Breast epithelium (tissue), 4 donors: ENCODE measurements at places on chromosomes 3 and 15. TPM values are rescaled to one million over a fixed set of nuclear protein-coding genes. Genes with fewer than 3 reads are reported as not detected.

- DNase-seq, result no peak
These were observed 17.1 kb downstream of the PRR23E start for GRCh38 chr3:127209840-127210653.

DNA sequence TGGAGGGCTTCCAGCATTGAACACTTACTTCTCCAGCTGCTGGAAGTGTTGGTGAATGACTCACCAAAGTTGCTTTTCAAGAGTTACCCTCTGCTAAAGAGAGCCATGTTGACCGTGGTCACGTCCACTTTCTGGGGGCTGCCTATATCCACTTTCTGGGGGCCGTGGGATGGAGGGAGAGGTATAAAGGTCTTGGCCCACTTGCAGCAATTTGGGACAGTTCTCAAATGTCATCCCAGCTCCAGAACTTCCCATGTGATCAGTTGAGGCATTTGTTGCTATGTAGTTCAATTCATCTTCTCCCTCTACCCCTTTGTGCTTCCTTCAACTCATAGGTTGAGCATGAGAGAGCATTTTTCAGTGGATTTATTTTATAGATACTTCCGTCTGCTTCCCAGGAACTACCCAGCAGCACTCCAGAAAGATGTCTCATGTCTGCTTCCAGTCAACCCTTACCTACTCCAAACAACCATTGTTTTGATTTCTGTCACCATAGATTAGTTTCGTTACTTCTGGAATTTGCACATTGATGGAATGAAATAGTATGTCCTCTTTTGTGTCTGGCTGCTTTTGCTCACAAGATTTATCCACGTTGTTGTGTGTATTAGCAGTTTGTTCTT lies 130.6 kb downstream of the TCF12 start:
- DNase-seq, result no peak

DNA sequence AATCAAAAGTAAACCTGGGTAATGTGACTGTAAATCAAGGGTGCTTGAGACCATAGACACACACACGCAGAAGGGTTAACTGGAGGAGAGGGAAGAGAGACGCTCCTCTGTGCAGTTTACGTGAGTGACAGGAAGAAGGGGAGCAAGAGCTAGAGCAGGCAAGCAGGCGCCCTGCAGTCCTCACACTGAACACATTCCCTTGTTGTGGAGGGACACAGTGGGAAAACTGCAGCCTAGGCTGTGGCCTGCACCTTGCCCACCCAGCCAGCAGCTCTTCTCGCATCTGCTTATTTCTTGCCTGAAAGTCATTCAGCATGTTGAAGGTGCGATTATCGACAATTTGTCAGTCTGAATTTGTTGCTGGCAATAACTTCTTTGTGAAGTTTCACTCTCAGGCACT lies 24.2 kb downstream of the SOX2 start:
- no peak for DNase-seq

- DNase-seq, result no peak
These were observed 56.1 kb upstream of the GK5 start for GRCh38 chr3:142281474-142281873.

DNA sequence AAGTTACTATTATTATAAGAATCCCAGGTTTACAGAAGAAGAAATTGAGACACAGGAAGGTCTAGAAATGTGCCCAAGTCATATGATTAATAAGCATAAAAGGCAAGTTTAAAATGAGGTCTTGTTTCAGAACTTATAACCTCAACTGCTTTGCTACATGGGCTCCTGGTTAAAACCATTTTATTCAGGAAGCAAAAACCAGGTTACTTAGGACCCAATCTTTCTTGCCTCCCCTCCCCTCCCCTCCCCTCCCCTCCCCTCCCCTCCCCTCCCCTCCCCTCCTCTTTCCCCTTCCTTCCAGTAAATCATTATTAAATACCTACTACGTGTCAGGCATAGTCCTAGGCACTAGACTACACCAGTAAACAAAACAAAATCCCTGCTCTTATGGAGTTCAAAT lies 93.9 kb downstream of the NAALADL2 start:
- no peak for DNase-seq

GRCh38 chr3:153756816-153757215 lies 364.4 kb upstream of the ARHGEF26 start:
- DNase-seq, result no peak

DNA sequence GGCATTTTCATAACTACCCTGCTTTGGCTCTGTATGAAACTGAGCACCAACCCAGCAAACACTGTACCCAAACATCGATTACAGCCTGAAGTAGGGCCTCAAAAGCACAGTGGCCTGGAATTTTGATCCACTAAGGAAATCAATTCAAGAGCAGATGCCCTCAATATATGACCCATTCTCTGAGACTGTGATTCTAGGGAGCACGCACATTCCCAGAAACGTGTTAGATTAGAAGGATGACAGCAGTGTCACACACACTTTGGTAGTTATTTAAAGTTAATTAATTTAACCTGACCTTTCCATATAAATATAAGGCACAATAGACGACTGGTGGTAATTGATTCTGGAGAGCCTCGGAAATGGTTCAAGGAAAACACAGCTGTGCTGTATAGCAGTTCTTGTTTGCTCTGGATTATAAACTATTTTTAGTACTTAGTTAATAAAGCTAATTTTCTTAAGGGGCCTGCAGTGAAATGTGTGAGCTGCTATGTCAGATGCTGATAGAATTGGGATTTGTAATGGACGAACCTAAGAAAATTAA lies 126.3 kb upstream of the ZNF385D start:
- no peak for DNase-seq

DNA sequence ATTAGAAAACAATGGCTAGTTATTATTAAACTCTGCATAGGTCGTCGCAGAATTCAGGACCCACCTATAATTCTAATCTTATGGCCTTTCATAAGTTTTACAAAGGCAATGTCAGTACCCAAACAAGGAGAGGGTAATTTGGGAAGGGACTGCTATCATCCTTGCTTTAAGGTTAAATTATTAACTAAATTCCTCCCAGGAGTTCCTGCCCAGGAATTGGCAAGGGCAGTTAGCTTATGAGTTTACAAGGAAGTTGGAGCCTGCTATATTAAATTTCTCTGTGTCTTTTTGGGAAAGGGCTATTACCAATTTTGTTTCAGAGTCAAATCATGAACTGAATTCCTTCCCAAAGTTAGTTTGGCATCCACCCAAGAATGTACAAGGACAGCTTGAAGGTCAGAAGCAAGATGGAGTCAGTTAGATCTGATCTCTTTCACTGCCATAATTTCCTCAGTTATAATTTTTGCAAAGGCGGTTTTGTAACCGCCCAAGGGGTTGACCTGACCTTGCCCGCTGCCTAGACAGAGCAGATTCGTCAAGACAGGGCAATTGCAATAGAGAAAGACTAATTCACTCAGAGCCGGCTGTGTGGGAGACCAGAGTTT lies 45.3 kb upstream of the LHFPL4 start:
- no peak for DNase-seq

DNA sequence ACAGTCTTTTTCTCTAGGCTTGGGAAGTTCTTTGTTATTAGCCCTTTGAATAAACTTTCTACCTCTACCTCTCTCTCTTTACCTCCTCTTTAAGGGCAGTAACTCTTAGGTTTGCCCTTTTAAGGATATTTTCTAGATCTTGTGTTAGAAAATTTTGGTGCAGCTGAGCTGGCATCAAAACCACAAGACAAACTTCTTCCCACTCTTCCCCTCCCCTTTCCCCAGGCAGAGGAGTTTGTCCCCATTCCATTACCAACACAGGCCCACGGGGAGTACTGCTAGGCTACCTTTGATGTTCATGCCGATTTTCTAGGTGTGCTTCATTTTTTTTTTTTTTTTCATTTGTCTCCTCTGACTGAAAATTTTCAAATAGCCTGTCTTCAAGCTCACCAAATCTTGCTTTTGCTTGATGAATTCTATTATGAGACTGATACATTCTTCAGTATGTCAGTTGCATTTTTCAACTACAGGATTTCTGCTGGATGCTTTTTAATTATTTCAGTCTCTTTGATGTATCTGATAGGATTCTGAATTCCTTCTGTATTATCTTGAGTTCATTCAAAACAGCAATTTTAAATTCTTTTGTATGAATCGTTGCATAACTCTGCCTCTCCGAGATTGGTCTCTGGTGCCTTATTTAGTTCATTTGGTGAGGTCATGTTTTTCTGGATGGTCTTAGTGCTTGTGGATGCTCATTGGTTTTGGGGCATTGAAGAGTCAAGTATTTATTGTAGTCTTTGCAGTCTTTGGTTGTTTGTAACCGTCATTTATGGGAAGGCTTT lies 112.0 kb downstream of the UBE2E2 start:
- no peak for DNase-seq

- DNase-seq, result no peak
These were observed 560.3 kb upstream of the NR2F2 start for GRCh38 chr15:95770196-95770595.

- no peak for DNase-seq
These were observed 819.3 kb downstream of the ROBO2 start for GRCh38 chr3:77859156-77859555.

GRCh38 chr3:126370055-126370454 lies 12.8 kb upstream of the KLF15 start:
- no peak for DNase-seq

GRCh38 chr3:123323781-123324180 lies 122.0 kb downstream of the SEC22A start:
- DNase-seq, result no peak

DNA sequence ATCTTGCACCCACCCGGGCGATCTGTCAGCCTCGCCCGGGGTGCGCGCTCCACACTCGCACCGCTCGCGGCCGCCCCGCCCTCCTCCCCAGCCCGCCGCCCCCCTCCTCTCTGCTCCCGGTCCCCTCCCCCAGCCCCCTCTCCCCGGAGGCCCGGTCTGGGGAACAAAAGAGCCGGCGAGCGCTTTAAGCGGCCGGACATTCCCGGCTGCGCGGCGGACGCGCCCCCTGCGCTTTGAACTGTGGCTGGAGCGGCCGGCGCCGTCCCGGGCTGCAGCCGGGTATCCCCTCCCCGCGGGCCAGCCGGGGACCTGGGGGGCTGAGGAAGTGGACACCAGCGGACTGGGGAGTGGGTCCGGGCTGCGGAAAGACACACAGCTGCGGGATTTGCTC lies at the start of gene IGDCC3:
Gene IGDCC3, minus strand, starts transcription at position 27 of the 391 bp plus-strand sequence. CDS start 214 bp downstream, outside the sequence.
- DNase-seq, result no peak

DNA sequence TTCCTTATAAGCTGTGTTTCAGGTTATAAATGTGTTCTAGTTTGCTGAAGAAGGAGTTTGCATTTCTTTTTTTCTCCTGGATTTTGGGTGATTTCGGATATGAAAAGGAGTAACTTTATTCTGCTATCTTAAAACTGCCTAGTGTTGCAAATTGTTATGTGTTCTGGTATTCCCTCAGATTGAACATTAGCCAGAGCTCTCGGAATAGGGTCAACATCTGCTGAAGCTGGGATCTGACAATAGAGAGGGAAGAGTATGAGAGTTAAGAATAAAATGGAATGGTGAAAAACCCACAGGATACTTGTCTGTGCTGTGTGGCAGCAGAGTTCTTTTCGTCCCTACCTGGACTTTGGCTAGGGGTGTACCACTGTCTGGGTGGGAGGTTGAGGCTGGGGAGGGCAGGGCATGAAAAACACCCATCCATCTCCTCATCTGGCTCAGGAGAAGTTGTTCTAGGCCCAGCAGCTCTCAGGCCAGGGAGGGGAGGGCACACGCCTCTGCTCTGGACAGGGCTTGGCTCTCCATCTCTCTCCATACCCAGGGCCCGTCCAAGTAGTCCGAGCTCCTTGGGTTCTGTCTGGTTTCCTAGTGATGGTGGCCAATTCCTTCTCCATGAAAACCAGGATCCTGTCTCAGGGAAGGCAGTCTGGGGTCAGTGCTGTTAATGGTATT lies 13.2 kb downstream of the SPSB4 start:
- no peak for DNase-seq

SAMMSON gene
- not detected for total RNA-seq

GRCh38 chr3:37814547-37814946 lies 47.1 kb upstream of the CTDSPL start:
- DNase-seq, result no peak

- no peak for DNase-seq
These were observed 470.7 kb upstream of the CBLB start for GRCh38 chr3:106339551-106339950.

GRCh38 chr3:29751647-29752314 lies 470.9 kb downstream of the RBMS3 start:
- DNase-seq, result no peak

DNA sequence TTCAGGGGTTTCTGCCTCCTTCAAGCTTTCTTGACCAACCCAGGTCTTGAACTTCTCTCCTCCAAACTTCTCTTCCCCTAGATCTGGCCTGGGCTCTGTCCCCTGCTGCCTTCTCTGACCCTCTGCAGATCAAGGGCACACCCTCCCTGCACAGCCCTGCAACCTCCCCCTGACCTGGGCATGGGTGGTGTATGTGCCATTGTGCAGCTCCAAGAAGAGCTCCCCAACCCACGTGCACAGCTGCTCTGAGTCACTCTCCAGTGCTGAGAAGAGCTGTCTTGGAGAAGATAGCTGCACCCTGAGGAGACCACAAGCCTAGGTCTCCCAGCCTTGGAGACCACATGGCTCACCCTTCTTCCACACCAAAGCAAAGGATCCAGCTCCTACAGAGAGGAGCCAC lies 8.0 kb downstream of the MAN2C1 start:
- no peak for DNase-seq

DNA sequence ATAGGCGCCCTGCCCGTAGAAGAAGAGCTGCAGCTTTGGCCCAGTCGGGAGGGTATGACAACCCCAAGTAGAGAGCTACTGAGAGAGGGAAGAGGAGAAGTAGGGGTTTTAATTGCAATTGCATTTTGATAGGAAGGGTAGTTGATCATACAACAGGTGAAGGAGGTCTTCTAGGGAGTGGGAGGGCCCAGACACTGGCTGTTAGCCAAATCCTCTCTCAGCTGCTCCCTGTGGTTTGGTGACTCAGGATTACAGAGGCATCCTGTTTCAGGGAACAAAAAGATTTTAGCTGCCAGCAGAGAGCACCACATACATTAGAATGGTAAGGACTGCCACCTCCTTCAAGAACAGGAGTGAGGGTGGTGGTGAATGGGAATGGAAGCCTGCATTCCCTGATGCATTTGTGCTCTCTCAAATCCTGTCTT lies 408.9 kb upstream of the THBS1 start:
- DNase-seq, result peak; percentile 69

PLEKHO2 gene
- 21.1 TPM for total RNA-seq

GRCh38 chr15:55846116-55846707 lies 103.3 kb upstream of the PRTG start:
- DNase-seq, result no peak

DNA sequence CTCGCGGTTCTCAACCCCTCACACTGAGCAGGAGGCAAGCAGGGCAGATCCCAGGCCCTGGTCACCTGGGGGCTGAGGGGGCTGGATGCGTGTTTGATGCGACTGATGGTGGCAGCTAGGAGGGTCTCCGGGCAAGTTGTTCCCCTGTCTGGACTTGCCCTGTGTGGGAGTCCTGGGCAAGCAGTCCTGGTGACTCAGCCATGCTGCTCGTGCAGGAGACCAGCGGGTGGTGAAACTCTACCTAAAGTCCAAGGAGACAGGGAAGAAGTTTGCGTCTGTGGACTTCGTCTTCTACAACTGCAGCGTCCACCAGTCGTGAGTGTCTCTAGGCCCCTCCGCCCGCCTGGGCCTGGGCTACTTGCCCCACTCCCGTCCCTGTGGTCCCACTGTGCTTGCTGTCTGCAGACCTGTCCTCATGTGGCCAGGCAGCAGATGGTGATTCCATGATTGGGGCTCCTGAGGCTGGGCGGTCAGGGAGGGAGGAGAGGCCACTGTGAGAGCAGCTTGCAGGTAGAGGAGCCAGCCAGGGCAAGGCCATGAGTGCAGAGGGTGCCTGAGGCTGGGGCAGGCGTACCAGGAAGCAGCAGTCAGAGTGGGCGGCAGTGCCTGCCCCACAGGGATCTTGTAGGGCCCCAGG lies 23.1 kb downstream of the PLXNA1 start:
- no peak for DNase-seq
